ENCODE measurements at places on chromosomes 5 and 9. TPM values are rescaled to one million over a fixed set of nuclear protein-coding genes. Genes with fewer than 3 reads are reported as not detected.

GRCh38 chr5:1295650-1296037 is 776 bp upstream of the TERT start:
- no peak for DNase-seq

GRCh38 chr9:127223810-127224177 is 40.8 kb upstream of the GARNL3 start:
- peak; percentile 18 for DNase-seq

GRCh38 chr5:4207486-4207885 is 611.9 kb downstream of the IRX1 start:
- DNase-seq = no peak

- DNase-seq = no peak
Measured at GRCh38 chr5:27523629-27524028, 485.2 kb upstream of the CDH9 start.

DNA sequence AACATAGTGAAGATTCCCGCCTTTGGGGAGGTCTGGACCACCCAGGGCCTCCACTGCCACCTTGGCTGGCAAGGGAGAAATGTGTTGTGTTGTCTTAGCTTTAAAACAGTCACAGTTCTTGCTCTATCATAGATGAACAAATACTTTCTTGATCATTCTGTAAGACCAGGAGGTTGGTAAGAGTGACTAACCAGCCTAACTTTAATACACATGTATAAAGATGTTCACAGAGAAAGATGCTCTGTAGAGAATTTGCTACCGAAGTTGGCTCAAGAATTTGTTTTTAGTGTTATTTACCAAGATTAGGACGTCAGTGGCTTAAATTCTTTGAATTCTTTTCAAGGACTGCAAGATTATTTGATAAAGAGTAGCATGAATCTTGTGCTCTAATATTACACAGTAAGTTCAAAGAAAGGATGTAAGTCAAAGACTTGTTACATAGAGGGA is 28.4 kb downstream of the GLRX start:
- DNase-seq = no peak

GRCh38 chr9:1839909-1840308 is 175.2 kb upstream of the SMARCA2 start:
- DNase-seq = no peak

GRCh38 chr5:139974661-139975060 is 68.4 kb downstream of the NRG2 start:
- no peak for DNase-seq

GRCh38 chr9:73199886-73200285 is 48.2 kb downstream of the ANXA1 start:
- DNase-seq = no peak

Gene MACROH2A1
- total RNA-seq = 181 TPM

Gene SLC25A46
- 31.6 TPM for total RNA-seq

Gene MYOZ3
- 12.0 TPM for total RNA-seq

Gene SLC6A18
- total RNA-seq = not detected

Gene ORM1
- not detected for total RNA-seq

Data from endothelial cell (in vitro differentiated cells).